ENCODE measurements at places on chromosomes 4 and X.

DNA sequence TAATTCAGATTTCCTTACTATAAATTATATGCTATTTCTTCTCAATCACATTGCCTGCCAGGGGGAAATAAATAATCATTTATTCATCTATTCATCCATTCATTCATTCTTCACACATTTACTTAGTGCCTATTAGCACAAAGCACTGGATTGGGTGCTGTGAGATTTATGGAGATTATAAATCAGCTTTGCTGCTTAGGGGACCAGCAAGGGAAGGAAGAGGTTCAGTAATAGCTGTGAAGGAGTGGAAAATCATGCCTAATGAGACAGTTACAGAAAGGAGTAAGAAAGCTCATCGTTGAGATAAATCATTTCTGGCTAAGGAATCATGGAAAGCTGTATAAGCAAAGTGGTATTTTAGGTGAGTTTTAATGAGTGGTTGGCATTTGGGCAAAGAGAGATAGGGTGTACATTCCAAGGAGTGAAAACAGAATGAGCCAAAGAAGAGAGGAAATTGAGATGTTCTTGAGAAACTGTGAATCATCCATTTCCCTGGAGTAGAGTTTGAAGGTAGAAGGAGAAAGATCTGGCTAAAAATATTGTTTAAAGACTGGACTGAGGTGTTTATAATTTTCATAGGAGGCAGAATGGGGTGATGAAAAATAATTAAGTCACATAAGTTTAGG, 9.6 kb downstream of the ARSJ start:
- no peak for DNase-seq

GRCh38 chr4:73067971-73068394, 1.5 kb downstream of the COX18 start:
- no peak for DNase-seq

DNA sequence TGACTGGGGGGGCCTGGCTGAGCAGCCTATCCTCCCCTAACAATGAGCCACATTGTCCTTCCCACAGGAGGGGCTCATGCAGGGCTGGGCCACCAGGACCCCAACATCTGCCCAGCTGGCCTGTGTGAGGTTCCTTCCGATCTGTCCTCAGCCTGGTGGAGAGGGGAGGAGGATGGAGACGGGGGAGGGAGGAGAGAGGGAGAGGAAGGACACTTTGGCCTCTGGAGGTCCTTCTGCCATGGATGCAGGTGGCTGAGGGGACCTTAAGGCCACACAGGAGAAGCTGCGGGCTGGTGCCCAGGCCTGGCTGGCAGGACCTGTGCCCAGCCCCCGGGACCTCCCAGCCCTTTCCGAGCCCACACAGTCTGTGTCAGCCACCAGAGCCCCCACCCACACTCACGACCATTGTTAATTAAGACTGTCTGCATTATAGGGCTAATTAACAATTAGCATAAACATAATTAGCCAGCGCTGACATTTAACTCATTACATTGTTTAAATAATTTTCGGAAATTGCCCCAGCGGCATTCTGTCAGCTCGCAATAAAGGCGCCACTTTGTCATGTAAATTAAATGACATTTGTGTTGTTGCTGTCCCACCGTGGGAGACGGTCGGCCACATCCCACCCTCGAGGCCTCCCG, 53.0 kb upstream of the NKX1-1 start:
- DNase-seq, result peak; percentile 35

GRCh38 chrX:64206556-64207162, 1.2 kb upstream of the AMER1 start:
- no peak for DNase-seq

GRCh38 chr4:110621839-110622751, 782 bp downstream of the PITX2 start:
- peak; percentile 66 for DNase-seq

GRCh38 chr4:8915201-8916200, 43.9 kb upstream of the HMX1 start:
- DNase-seq, result peak; percentile 68

DNA sequence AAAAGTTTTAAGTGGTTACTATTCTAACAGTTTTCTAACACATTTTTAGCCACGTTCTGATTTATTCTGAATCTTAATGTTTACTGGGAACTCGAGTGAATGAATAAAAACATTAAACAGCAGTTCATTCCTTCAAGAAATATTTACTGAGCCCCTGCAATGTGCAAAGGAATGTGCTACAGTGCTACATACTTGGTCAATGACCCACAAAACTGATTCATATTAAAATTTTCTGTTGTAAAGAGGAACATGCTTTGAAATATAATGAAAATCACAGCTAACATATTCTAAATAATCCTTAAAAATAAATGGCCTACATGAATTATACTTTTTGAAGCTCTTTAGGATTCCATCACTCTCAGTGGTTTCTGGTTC, 78.7 kb downstream of the ARAP2 start:
- DNase-seq, result no peak

GRCh38 chr4:76486588-76487276, 51.7 kb downstream of the SHROOM3 start:
- DNase-seq, result no peak

- DNase-seq, result no peak
These were observed 45.3 kb upstream of the BDH2 start for GRCh38 chr4:103144926-103145325.

GRCh38 chr4:153684971-153685371, 891 bp downstream of the TLR2 start:
- no peak for DNase-seq

GRCh38 chr4:10696253-10696652, 11.7 kb upstream of the CLNK start:
- DNase-seq, result no peak

Data from coronary artery (tissue), 2 donors.